GDM1 (cell line): ENCODE measurements at places on chromosomes 2 and 18.

GRCh38 chr18:11251229-11251890 lies 102.0 kb upstream of the PIEZO2 start:
- no peak for DNase-seq

DNA sequence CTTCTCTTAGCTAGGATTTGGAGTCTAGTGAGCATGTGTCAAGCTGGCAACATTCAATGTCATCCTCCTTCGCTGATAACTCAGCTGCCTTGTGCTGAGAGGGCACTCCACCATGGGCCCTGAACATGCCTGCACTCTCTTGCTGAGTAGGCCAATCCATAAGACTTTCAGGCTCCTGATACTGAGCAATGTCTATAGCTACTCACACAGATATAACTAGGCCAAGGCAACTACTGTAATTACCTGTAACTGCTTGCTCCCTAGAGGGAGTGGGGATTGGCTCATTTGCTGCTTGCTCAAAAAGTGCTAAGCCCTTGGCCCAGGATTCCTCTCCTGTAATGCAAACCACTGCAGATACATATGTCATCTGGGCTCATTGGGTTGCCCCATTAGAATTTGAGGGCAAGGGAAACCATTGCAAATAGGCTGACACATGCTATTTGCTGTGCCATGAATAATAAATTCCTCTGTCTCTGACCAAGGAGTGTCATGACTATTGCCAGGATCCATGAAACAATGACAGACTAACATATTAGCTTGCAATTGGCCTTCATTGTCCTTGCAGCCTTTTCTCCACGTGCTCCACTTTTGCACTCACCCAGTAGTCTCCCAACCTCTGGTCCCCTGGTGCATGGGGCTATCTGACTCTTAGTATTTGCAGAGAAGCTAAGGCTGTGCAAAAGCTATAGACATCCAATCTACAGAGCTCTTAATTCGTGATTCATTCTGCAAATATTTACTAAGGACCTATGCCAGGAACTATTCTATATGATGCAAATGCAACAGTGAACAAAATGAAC lies 36.9 kb upstream of the BMPR2 start:
- no peak for DNase-seq

DNA sequence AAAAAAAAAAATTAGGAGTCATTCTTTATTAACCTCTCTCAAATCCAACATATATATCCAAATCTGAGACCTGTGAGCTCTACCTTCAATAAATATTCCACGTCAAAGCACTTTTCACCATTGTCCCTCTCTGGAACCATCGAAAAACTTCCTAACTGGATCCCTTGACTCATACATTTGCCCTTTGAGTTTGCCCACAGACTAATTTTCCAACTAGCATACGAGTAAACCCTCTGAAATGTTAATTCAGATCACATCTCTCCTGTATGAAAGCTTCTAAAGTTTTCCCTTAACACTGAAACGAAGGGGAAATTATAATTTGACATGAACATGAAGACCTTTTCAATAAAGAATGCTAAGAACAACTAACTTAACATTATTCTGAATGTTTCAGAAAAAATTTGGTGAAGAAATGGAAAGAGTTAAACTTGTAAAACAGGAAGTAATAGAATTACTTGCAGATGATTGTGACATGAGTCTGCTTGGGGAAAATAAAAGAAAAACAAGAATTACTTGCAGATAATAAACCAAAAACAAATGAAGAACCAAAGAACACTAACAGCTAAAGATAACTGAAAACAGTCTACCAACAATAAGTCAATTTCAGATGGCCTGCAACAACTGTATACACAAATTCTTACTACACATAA lies 110.6 kb downstream of the C2orf74 start:
- no peak for DNase-seq

DNA sequence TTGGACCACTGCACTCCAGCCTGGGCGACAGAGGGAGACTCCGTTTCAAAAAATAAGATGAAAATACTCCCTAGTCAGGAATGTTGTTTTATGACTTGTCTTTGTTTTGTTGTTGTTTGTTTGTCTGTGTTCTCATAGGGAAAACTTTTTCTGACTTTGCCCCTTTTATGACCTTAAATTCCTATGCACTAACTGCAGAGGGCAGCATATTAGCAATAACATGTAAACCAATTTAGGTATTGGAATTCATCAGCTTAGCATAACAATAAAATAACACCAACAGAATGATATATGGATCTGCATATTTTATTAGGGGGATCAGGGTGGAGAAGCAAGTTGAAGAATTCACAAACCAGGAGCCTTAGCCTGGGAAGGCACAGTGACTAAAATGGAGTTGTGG lies 631.5 kb downstream of the SUCLG1 start:
- DNase-seq, result no peak

GRCh38 chr2:75466708-75467311 lies 93.9 kb downstream of the EVA1A start:
- DNase-seq, result no peak

GRCh38 chr2:138610201-138610953 lies 108.8 kb downstream of the SPOPL start:
- no peak for DNase-seq

- no peak for DNase-seq
Observed at GRCh38 chr2:33839791-33840190, 240.7 kb upstream of the FAM98A start.

DNA sequence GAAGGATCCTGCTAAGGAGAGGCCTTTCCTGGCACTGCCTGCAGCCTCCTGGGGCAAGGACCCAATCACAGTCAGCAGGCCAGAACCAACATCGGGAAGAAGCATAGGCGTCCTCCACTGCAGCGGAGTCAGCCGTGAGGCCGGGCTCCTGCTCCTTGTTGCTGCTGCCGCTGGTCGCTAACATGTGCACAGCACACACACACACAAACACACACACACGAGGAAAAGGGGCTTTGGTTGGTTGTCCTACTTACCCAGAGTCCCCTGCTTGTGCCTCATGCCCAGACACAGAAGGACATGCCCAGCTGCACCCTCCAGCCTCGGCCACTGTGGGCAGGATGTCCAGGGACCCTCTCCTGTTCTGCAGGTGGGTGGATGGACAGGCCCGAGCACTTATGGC lies 209.4 kb downstream of the GLI2 start:
- DNase-seq, result no peak

- DNase-seq, result no peak
Observed at GRCh38 chr2:190418727-190419126, 10.6 kb downstream of the MFSD6 start.

- DNase-seq, result no peak
Observed at GRCh38 chr2:67674668-67675067, 277.5 kb downstream of the ETAA1 start.

GRCh38 chr18:79071037-79071436 lies 1.8 kb downstream of the ATP9B start:
- DNase-seq, result no peak

DNA sequence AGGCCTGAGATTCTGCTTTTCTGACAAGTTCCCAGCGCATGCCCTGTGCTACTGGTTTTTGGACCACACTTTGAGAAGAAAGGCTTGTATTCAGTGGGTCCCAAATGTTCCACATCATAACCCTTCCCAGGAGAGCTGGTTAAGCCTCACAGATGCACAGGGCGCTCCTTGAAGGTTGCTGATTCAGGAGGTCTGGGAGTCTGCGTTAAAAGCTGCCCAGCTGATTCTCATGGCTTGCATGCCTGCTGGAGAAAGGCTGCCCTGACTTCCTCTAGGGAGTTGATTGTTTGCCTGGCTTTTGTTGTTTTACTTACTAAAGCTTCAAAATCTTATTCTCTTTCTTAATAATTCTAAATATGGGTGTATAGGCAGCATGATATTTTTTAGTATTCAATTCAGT lies 20.7 kb downstream of the CRYGD start:
- no peak for DNase-seq

DNA sequence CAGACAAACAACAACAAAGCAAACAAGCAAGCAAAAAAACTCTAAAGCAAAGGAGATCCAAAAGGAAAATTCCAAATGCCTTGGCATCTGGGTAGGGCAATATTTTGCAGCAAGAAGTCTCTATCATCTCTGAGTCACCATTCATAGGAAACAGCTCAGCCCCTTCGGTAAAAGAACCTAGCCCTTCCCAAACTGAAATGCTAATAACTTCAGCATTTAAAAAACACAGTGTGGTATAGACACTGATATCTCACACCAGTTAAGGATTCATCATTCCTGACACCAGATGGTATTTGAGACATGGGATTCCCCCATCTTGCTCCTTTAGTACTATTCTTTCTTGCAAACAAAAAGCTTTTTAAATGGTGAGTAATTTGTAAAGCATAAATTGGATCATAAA lies 491.8 kb downstream of the TXNL1 start:
- DNase-seq, result no peak

DNA sequence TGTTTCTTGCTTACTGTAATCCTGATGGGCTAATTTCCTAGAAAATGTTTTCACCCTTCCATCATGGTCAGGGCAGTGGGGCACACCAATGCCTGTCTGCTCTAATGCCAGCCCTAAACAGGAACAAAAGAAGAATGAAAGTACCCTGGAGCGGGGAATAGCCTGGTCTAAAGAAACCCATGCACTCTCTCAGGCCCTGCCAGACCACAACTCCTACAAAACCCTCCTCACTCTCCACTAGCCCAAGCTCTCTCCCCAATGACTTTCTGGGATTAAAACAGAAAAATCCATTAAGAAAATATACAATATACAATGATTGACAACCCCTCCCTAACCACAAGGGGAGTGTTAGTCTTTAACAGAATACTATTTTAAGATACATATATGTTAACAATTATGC lies 67.6 kb downstream of the AAK1 start:
- no peak for DNase-seq

DNA sequence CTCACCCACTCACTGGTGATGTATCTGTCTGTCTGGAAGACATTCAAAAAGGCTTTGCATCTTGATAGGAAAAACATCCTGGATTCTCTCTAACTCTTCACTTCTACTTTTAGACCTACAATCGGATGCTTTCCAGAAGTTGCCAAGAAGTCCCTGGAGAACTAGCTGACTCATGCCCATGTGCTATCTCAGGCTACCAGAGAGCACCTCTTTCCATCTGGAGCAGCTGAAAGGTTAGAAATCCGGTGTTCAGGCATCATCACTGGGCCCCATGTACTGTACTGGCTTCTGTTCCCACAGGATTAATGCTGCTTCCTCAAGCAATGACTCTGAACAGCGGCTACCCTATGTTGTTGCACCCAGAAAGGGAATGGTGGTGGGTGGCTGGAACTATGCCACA lies 259.0 kb downstream of the NBAS start:
- no peak for DNase-seq

DNA sequence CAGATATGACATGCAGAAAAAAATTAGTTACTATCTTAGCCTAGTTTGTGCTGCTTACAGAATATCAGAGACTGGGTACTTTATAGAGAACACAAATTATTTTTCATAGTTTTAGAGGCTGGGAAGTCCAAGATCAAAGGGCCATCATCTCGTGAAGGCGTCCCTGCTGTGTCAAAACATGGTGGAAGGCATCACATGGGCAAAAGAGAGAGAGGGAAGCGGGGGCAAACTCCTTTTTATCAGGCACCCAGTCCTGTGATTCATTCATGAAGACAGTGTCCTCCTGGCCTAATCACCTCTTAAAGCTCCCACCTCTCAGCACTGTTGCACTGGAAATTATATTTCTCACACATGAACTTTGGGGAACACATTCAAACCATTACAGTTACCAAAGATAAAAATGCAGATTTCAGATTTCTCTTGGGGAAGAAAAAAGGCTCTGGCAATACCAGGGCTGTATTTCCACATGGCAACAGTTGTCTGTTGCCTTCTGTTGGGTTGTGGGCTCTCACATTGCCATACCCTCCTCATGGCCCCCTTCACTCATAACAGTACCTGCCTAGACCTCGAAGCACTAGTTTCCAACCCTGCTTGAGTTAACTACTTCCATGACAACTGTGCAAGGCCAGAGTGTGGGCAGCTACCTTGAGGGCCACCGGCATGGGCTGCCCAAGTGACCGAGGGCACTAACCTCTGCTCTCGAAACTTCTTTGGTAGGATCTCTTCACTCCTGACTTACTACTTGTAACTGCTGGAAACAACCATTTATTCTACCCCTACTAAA lies 2.7 kb upstream of the ACTR3 start:
- DNase-seq, result no peak

- DNase-seq, result no peak
Observed at GRCh38 chr18:2451556-2451955, 119.7 kb downstream of the METTL4 start.

DNA sequence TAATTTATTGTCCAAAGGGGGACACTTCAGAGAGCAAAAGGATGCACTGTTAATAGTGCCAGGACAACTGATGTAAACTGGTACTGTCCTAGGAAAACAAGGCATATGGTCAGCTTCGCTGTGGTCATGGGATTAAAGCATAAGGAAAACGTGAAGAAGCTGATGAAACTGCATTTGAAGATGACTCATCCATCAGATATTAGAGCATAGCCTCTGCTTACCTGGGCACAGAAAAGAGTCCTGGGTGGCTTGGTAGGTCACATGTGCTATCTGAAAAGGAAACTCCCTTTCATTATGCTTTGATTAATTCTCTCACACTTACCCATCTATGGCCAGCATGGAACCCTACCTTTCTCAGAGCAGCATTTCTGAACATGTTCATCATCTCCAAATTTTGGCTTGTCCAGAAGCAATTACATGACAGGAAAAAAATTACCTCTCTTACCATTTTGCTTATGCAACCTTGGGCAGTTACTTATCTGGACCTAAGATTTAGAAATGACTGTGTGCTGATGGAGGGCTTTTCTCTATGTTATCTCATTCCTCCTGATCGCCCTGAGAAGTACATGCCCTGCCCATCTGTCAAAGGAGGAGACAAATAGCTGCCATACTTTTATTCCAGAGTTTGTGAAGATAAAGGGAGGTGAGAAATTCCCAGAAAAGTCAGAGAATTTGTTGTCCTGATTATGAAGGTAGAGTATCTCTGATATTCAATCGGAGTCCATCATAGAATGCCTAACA lies 275.3 kb upstream of the SLC14A2 start:
- DNase-seq, result no peak

GRCh38 chr18:70826571-70826970 lies 537.7 kb downstream of the SOCS6 start:
- no peak for DNase-seq

DNA sequence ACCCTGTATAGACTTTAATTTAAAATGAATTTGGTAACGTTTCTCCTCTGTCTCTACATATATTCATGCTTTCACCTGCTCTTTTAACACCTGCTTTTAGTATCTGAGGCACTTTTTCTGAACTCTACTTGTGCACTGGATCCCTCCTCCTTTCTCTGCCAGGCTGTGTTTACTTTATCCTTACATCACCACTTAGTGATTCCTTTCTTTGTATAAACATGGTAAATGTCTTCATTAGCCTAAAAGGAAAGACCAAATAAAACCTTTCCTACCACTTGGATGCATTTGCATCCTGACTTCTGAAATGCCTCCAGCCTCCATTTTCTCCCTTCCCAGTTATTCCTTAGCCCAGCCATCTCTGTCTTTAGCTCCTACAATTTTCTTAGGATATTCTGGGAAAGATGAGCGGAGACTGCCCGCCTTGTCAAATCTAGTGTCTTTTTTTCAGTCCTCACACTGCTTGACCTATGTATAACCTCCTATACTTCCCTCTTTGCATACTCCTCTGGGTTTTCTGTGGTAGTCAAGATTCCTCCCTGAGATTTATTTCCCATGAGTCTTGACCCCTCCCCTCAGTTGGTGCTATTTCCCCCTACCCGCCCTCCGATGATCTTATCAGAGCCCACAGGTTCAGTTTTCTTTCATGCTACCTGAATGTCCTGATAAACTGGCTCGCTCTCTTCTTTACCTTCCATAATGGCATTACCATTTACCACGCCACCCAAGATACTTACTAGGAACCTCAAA lies 44.8 kb downstream of the REL start:
- DNase-seq, result no peak
